ENCODE measurements at places on chromosomes 6 and 20. TPM values are rescaled to one million over a fixed set of nuclear protein-coding genes. Genes with fewer than 3 reads are reported as not detected.

- peaks cover 25% of the 10 kb centered on the region for H3K4me1 ChIP-seq
- no peaks in the 10 kb centered on the region for H3K36me3 ChIP-seq
- no peak for DNase-seq
- H3K27ac ChIP-seq: no peak overlapping the region
Measured at GRCh38 chr6:163187201-163187600, 227.3 kb upstream of the QKI start.

DNA sequence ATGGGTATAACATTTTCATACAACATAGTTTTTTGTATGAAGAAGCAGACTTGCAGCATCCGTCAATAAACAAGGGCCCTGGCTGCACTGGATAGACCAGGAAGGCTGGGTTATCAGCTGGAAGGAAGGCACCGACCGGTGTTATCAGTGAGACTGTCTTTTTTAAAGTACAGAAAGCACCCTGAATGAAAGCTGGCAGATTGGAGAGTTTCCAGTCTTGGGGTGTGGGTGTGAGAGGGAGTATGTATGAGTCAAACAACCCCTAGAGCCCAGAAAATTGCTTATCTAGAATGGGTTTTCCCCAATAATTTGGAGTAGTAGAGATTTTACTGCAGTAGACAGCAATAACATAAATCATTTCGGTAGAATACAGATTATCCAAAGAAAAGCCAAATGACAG lies 42.4 kb downstream of the TXLNB start:
- H3K27ac ChIP-seq: no peak overlapping the region
- no peaks in the 10 kb centered on the region for H3K36me3 ChIP-seq
- H3K4me1 ChIP-seq: no peaks in the 10 kb centered on the region
- DNase-seq: no peak

The RWDD2A gene
- total RNA-seq: 5.2 TPM

GRCh38 chr6:1400126-1400850 lies 10.9 kb downstream of the FOXF2 start:
- H3K27me3 ChIP-seq: peaks cover 52% of the 10 kb centered on the region
- no peak for DNase-seq
- H3K4me1 ChIP-seq: peaks cover 25% of the 10 kb centered on the region
- no peak overlapping the region for H3K27ac ChIP-seq
- no peak overlapping the region for H3K4me3 ChIP-seq
- no peaks in the 10 kb centered on the region for H3K36me3 ChIP-seq

DNA sequence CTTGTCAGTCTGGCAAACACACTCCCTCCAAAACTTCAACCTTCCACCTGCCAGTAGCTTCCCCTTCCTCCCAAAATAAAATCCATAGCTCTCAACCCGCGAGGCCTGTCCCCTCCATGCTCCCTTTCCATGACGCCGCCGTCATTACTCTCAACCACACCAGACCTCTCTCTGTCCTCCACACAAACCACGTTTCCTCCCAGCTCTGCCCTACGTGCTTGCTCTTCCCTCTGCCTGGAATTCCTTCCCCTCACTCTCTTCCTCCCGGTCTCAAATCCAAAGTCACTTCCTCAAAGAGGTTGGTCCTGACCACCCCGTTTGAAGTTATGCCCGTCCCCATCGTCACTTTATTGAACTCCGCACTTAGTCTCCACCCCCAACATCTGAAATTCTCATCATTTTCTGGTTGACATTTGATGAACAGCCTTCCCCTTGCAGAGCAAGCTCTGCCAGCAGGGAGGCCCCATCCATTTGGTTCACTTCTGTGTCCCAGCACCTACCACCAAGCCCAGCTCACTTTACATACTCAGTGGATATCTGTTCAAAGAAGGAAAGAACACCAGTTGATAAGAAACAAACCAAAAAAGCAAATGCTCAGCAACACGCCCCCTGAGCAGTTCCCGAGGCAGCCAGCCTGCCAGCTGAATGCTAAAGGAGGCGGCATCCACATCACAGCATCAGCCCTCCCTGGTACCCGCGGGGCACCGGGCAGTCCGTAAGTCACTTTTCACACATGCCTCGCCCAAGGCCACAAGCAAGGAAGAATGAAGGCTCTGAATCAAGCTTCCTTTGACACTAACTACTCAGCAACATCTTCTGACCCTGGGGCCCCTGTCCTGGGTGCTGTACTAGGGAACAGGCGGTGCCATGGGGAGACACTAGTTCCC lies 125.0 kb downstream of the NFATC2 start:
- H3K27ac ChIP-seq: no peak overlapping the region
- H3K4me3 ChIP-seq: no peak overlapping the region
- peaks cover 15% of the 10 kb centered on the region for H3K4me1 ChIP-seq
- H3K36me3 ChIP-seq: no peaks in the 10 kb centered on the region
- peaks cover 3% of the 10 kb centered on the region for H3K27me3 ChIP-seq
- DNase-seq: no peak

The C6orf163 gene
- 2.0 TPM for total RNA-seq

DNA sequence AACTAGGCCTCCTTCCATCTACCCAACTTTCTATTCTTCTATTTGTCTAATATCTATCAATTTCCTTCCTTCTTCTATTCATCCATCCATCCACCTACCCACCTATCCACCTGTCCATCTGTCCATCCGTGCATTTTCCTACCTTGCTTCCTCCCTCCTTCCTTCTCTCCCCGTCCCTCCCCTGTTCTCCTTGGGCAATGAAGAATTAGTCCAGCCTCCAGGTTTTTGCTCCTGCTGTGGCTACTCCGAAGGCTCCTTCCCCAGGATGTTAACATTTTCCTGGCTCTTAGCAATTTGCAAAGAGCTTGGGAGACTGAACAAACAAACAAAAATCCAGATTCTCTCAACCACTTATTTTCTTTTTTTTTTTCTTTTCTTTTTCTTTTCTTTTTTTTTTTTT lies 81.6 kb downstream of the KCNB1 start:
- H3K27ac ChIP-seq: no peak overlapping the region
- H3K36me3 ChIP-seq: no peaks in the 10 kb centered on the region
- no peaks in the 10 kb centered on the region for H3K27me3 ChIP-seq
- peaks cover 21% of the 10 kb centered on the region for H3K4me1 ChIP-seq
- DNase-seq: no peak
- no peak overlapping the region for H3K4me3 ChIP-seq

The MICA gene
- total RNA-seq: 12.9 TPM

The TINAG gene
- not detected for total RNA-seq

DNA sequence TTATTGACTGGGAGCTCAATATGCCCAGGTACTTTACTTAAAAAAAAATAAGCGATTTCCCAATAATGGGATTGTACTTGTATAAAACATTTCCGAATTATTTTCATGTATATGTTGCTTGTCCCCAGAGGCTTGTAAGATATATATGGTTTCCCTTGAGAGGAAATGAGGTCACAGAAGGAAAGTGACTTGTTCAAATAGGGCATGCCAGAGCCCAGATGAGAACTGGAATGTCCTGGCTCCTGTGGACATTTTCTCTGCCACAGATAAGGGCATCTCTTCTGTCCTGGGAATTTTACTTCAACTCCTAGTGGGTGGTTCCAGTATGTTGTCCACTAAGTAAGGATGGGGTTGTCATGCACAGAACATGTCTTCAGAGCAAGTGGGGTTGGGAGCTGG lies 63.0 kb downstream of the LYRM2 start:
- no peak overlapping the region for H3K4me3 ChIP-seq
- DNase-seq: no peak
- H3K4me1 ChIP-seq: 0 out of 2 replicates have a peak, but pooled peaks cover 2% of the 10 kb centered on the region
- no peaks in the 10 kb centered on the region for H3K36me3 ChIP-seq
- H3K27ac ChIP-seq: no peak overlapping the region
- H3K27me3 ChIP-seq: no peaks in the 10 kb centered on the region

The E2F1 gene
- total RNA-seq: 34.2 TPM

DNA sequence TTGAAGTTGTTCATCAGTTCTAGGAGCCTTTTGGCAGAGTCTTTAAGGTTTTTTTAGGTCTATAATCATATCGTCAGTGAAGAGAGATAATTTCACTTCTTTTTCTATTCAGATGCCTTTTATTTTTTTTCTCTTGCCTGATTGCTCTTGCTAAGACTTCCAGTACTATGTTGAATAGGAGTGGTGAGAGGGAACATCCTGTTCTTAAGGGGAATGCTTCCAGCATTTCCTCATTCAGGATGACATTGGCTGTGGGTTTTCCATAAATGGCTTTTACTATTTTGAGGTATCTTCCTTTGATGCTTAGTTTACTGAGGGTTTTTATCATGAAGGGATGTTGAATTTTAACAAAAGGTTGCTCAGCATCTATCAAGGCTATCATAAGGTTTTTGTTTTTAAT lies 109.5 kb downstream of the CLVS2 start:
- DNase-seq: no peak

- peaks cover 10% of the 10 kb centered on the region for H3K4me1 ChIP-seq
- no peak for DNase-seq
- H3K36me3 ChIP-seq: no peaks in the 10 kb centered on the region
- H3K4me3 ChIP-seq: no peak overlapping the region
Measured at GRCh38 chr20:37356961-37357371, 11.0 kb downstream of the SRC start.

GRCh38 chr20:31968291-31969126 lies 558 bp downstream of the XKR7 start:
- peak overlapping the region; percentile 88 for H3K27ac ChIP-seq
- DNase-seq: peak; percentile 95
- peak overlapping the region; percentile 93 for H3K4me3 ChIP-seq
- no peaks in the 10 kb centered on the region for H3K36me3 ChIP-seq
- H3K27me3 ChIP-seq: peaks cover 47% of the 10 kb centered on the region

GRCh38 chr6:131400054-131400778 lies 172.8 kb upstream of the ARG1 start:
- no peak for DNase-seq
- H3K27ac ChIP-seq: peak overlapping the region; percentile 43
- peaks cover 11% of the 10 kb centered on the region for H3K4me1 ChIP-seq
- no peak overlapping the region for H3K4me3 ChIP-seq
- peaks cover 25% of the 10 kb centered on the region for H3K27me3 ChIP-seq

DNA sequence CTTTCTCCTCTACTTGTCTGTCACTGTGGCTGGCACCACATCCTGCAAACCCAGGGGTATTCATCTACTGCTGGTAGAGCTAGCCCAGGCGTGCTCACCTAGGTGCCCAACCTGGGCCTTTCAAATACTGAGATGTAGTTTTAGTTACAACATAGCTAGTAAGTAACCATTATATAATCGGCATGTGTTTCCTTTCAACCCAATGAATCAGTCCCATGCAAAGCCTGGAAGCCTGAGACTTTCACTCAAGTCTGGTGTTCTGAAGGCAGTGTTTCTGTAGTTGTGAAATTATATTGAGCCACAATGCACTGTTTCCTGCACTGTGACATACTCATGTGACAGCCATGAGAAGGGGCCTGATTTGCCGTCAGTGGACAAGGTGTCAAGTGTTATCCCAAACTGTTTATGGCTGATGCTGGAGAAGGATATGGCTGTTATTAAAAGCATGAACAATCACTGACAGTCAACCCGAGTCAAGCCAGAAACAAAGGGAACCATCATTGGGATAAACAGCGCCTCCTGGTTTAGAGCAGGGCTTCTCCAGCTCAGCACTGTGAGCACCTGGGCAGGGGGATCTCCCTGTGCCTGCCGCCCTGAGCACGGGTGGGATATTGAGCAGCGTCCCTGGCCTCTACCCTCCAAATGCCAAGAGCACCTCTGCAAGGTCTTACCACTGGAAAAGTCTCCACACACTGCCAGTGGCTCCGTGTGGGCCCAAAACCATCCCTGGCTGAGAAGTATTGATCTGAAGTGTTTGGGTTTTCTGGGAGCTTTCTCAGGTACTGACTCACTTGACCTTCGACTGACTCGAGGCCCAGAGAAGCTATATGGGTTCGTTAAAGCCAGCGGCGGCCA lies 1.6 kb downstream of the PSMA7 start:
- no peak for DNase-seq
- peak overlapping the region; percentile 87 for H3K4me3 ChIP-seq
- H3K27me3 ChIP-seq: no peaks in the 10 kb centered on the region
- H3K36me3 ChIP-seq: peaks cover 48% of the 10 kb centered on the region

GRCh38 chr6:26311012-26311384 lies 54.0 kb upstream of the BTN3A2 start:
- DNase-seq: peak; percentile 51
- no peaks in the 10 kb centered on the region for H3K36me3 ChIP-seq
- peak overlapping the region; percentile 88 for H3K4me3 ChIP-seq
- H3K27ac ChIP-seq: no peak overlapping the region
- H3K4me1 ChIP-seq: peaks cover 11% of the 10 kb centered on the region

- no peak for DNase-seq
- H3K36me3 ChIP-seq: peaks cover 70% of the 10 kb centered on the region
- H3K27ac ChIP-seq: peak overlapping the region; percentile 100
Measured at GRCh38 chr6:24667378-24667803, 514 bp downstream of the ACOT13 start.

DNA sequence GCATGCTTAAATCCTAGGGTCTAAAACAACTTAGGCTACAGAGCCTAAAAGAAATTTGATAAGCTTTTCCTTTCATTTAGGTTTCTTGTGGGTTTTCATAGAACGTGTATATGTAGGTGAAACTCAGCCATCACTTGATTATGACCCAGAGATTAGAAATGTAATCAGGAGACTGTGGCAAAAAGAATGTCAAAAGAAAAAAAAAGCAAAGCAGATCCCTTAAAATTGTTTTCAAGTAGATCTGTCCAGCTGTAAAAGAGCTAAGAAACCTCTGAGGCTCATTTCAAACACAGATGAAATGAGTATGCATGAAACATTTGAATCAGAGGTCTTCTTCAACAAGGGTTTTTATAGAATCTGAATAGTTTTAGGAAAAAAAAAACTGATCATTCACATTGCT lies 341.3 kb upstream of the PRDM1 start:
- H3K27ac ChIP-seq: no peak overlapping the region
- no peak for DNase-seq
- H3K36me3 ChIP-seq: no peaks in the 10 kb centered on the region
- no peaks in the 10 kb centered on the region for H3K27me3 ChIP-seq
- H3K4me1 ChIP-seq: peaks cover 42% of the 10 kb centered on the region
- no peak overlapping the region for H3K4me3 ChIP-seq

The NKX2-2 gene
- total RNA-seq: not detected

The TCFL5 gene
- 19.7 TPM for total RNA-seq

GRCh38 chr20:57655809-57656155 lies 35.6 kb upstream of the ZBP1 start:
- peak; percentile 4 for DNase-seq
- H3K4me1 ChIP-seq: peaks cover 20% of the 10 kb centered on the region
- no peaks in the 10 kb centered on the region for H3K27me3 ChIP-seq
- no peak overlapping the region for H3K4me3 ChIP-seq
- peaks cover 26% of the 10 kb centered on the region for H3K36me3 ChIP-seq

The IFNGR1 gene
- total RNA-seq: 17.6 TPM

The CCR6 gene
- total RNA-seq: not detected

DNA sequence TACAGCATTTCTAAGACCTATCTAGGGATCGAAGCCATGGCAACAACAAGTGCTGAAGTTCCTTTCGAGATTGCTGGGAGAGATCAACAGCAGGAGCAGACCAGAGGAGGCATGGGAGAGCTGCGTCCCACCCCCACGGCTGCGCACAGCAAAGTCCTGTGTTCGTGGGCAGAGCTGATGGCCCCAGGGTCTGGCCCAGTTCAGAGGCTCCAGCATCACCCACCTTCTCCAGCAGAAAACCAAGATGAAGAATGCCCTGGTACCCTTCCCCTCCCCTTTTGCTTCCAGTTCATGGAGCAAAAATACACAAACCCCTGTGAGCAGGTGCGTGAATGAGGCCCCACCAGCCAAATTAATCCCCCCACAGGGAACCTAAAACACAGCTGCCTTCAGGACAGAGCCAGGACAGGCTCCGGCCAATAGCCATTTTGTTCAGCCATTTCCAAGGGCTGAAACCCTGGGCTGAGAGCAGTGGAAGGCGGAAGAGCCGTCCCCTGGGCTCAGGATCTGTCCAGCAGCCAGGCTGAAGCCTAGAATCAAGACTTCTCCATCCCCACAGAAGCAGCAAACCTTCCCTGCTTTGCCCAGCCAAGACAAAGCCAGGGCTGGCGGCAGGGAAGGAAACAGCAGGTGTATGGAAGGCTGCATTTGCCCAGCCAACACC lies 102.8 kb downstream of the PREX1 start:
- no peak overlapping the region for H3K4me3 ChIP-seq
- H3K27ac ChIP-seq: no peak overlapping the region
- no peaks in the 10 kb centered on the region for H3K27me3 ChIP-seq
- DNase-seq: no peak
- peaks cover 15% of the 10 kb centered on the region for H3K4me1 ChIP-seq

All from WTC11 (cell line).